Stimulated activated CD8-positive, alpha-beta memory T cell treated with anti-CD3 and anti-CD28 coated beads, Interleukin-4, amount 100 ng/mL, for 1 hour (primary cell): ENCODE measurements at places on chromosomes 1 and 21.

- DNase-seq = no peak
Observed at GRCh38 chr21:45166931-45167330, 92.6 kb downstream of the ADARB1 start.

GRCh38 chr1:38547321-38547720 is 312.3 kb downstream of the RRAGC start:
- DNase-seq = no peak

DNA sequence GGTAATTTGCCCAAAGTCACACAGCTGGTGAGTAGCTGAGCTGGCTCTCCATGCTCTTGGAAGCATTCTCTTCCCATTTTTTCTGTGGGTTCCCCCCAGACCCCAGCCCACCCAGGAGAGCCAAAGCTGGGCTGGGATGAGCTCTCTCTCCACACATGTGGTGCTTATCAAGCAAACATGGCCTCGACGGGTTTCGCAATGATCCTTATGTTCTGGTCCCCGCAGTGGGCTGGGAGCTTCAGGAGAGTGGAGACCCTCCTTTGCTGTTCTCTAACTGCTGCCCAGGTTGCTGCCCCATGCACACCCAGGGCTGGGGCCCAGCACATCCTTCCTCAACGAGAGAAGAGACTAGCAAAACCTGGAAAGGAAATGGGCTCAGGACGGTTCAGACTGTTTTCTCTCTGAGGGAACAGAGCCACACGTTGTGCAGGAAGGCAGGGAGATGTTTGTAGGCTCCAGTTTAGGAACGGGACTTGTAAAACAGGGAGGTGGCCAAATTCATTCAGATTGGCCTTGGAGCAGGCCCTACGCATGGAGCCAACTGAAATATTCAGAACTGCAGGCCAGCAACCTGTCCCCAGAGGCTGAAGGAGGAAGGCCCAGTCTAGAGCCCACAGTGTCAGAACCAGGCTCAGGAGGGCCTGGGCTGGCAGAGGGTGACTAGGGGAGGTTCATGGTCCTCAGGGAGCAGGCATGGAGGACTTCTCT is 27.2 kb upstream of the CSF1 start:
- DNase-seq = no peak

- no peak for DNase-seq
Observed at GRCh38 chr1:209746451-209747165, 9.2 kb upstream of the TRAF3IP3 start.

DNA sequence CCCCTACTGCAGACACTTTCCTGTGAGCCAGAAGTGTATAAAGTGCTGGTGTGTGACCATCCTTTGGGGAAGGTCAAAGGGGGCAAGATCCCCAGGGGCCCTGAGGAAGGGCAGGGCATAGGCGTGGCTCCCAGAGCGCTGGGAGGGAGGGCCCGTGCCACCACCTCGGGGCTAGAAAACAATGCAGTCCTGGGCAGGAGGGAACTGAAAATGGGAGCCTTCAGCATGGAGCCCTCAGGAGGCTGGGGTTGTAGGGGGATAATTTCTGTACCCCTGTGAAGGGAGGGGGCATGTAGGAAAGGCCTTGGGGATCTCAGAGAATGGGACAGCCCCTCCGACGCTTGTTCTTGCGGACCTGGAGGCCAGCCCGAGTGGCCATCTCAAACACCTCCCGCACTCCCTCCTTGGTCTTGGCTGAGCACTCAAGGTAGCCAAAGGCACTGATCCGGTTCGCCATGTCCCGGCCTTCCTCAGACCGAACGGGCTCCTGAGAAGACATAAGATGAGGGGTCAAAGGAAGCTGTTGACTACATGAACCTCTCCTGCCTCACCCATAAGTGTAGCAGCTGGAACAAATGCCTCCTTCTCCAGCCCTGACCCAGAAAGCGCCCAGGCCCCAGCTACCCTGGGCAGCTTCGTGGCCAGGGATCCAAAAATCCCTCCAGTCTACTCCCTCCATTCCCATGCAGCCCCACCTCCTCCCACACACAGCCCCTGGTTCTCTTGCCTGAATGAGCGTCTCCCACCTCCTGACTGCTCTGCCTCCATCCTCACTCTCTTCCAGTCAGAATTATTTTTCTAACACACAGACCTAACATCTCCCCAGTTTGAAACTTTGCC is 5.5 kb downstream of the RHOC start:
- DNase-seq = no peak

DNA sequence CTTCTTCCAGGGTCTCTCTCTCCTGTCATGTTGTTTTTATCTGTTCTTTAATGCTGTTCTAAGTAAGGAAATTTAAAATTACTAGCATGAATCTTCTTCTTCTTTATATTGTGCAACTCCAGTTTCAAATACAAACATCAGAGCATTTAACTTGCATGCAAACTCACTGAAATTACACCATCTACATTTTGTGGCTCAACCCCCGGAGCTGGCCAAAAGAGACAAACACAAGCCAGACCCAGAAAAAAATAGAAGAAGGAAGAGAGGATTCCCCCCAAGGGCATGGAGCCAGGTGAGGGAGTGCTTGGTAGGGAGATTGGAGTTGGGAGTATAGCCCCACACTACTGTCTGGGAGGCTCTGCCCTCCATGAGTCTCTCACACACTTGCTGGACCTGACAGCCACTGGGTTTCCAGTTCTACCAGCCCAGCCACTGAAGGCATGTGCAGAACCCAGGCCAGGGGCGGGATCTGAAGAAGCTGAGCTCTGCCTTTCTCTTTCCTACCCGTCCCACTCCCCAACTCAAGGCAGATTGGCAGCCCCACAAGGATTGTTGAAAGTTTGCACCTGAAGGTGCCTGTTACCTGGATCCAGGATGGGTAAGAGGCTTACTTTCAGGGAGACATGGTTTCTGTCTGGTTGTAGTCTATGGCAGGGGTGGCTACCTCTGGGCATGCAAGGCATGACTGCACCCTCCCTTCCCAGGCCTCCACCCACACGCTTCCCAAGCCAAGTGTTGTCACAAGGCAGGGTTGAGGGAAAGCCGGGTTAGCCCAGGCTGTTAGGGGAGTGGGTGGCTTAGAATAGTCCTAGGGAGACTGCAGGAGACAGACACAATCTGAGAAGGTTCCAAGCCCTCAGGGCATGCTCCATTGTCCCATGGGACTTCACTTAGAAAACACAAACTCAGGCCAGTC is 297.2 kb downstream of the TGFB2 start:
- no peak for DNase-seq

GRCh38 chr1:151968058-151968457 is 25.6 kb downstream of the S100A10 start:
- DNase-seq = no peak

GRCh38 chr1:214933375-214933774 is 149.2 kb upstream of the KCNK2 start:
- DNase-seq = no peak

DNA sequence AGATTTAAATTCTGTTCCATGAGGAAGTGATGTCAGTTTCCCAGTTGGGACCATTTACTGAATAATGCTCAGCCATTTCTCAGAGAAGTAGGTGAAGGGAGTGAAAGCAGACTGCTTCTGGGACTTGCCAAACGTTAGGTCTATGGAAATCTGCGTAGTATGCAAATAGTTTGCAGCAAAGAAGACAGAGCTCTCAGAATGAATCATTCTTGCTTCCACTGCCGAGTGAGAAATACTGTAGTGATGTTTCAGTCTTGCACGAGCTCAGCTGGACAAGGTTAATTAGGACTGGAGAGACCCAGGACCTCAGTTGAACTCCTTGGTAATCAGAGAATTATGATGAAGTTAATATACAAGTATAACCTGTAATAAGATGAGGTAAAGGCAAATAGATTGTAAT is 317.7 kb upstream of the DAB1 start:
- no peak for DNase-seq
